WTC11 (cell line): ENCODE measurements at places on chromosomes 5 and 9. TPM values are rescaled to one million over a fixed set of nuclear protein-coding genes. Genes with fewer than 3 reads are reported as not detected.

STX17 gene
- total RNA-seq: 22.1 to 23.8 TPM (median 23.2 TPM) in 3 replicates

CDH6 gene
- 0.87 to 2.6 TPM (median 1.1 TPM) in 3 replicates for total RNA-seq

FBXO4 gene
- 0.72 to 2.1 TPM (median 1.9 TPM) in 3 replicates for total RNA-seq

S1PR3 gene
- 5.9 to 7.1 TPM (median 6.3 TPM) in 3 replicates for total RNA-seq

PCDHB16 gene
- 3.5 to 4.1 TPM (median 3.7 TPM) in 3 replicates for total RNA-seq

SPATA31A3 gene
- not detected in 3 replicates for total RNA-seq

GLDC gene
- 136 to 153 TPM (median 145 TPM) in 3 replicates for total RNA-seq

CDKN2B gene
- total RNA-seq: 0.13 to 0.73 TPM (median 0.46 TPM) in 3 replicates

GDF9 gene
- 0.34 to 0.42 TPM (median 0.37 TPM) in 3 replicates for total RNA-seq

KCNN2 gene
- total RNA-seq: 11.9 to 13.1 TPM (median 12.0 TPM) in 3 replicates

PCDHGB4 gene
- total RNA-seq: 7.8 to 9.1 TPM (median 8.8 TPM) in 3 replicates
